Left kidney (tissue), 8 donors: ENCODE measurements at places on chromosomes 2 and 18.

- no peak for DNase-seq
These were observed 493.1 kb downstream of the CPS1 start for GRCh38 chr2:211049321-211050018.

DNA sequence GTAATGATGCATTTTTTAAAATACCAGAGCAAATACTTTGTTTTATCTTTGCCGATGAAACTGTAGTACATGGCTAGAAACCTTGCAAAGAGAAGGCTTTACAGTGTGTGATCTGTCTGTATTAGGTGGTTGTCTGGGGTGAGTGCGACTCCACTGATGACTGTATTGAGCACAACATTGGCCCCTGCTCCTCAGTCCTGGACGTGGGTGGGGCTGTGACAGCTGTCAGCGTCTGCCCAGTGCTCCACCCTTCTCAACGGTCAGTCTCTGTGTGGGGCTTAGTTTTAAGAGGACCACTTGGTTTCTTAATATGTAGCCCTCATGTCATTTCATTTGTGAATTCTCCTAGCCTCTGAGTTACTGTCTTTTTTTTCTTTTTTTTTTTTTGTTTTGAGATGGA is 17.4 kb upstream of the MOCOS start:
- DNase-seq = no peak

- DNase-seq = no peak
These were observed 4.5 kb downstream of the INPP5D start for GRCh38 chr2:233064530-233065199.

DNA sequence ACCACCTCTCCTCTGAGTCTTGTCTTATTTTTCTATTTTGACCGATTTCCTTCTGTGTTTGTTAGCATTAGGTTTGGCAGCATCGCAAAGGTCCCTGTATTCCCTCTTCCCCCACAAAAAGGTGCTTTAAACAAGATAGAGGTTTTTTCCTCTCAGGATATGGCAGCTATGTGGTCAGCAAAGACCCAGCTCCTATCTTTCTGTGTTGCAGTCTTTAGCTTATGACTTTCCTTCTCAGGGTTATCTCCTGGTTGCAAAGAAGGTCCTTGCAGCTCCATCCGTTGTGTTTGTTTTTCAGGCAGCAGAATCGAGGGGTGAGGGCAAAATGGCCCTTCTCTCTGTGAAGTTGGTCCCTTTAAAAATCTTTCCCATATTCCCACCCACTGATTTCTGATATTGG is 38.4 kb downstream of the GALNT1 start:
- no peak for DNase-seq

- DNase-seq = no peak
These were observed 1399.6 kb upstream of the ZEB2 start for GRCh38 chr2:145919477-145919876.

- DNase-seq = no peak
These were observed 59.7 kb downstream of the SCG2 start for GRCh38 chr2:223542501-223542900.

- DNase-seq = no peak
These were observed 85.8 kb downstream of the EPAS1 start for GRCh38 chr2:46383113-46383395.
